ENCODE measurements at places on chromosomes 3 and 15.
A peak's percentile ranks its signal among the peaks of the same experiment; 100 is the strongest.

GRCh38 chr15:83115410-83115809 lies 8.0 kb downstream of the TM6SF1 start:
- no peak for DNase-seq

- DNase-seq, result no peak
Measured at GRCh38 chr3:133230195-133230594, 169.7 kb upstream of the BFSP2 start.

- DNase-seq, result no peak
Measured at GRCh38 chr15:66836231-66837030, 134.4 kb downstream of the SMAD6 start.

- DNase-seq, result no peak
Measured at GRCh38 chr3:41629072-41629471, 332.8 kb downstream of the ULK4 start.

DNA sequence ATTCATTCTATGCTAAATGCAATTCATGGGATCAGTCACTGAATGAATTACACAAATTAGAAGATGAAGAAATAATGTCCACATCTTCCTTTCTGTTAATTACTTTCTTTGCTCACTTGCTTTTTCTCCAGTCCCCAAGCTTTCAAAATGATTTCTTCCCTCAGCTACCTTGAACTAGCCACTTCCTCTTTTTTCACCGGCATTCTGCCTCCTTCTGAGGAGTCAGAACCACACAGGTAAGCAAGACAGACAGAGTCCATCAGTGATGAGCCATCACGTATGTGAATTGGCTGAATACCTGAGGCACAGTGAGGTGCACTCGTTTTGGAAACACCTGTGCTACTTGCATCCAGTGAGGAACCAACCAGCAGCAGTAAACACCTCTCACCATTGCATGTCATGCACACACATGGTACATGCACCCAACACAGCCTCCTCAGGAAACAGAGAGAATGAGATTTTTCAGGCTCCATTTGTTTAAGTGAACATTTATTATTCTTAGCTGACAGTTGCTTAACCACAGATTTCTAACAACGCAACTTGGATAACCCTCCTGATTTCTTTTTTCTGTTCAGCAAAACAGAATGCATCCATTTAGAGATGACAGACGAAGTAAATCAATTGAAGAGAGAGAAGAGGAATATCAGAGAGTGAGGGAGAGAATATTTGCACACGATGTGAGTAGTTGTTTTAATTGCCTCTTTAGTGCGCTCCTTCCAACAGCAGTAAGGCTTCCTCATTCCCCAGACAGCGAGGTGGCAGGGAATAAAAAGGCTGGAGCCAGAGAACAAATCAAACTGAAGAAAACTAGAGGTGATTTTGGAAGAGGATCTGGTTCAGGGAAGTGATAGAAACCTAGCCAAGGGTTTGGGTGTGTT lies 69.3 kb downstream of the ARPP21 start:
- no peak for DNase-seq

DNA sequence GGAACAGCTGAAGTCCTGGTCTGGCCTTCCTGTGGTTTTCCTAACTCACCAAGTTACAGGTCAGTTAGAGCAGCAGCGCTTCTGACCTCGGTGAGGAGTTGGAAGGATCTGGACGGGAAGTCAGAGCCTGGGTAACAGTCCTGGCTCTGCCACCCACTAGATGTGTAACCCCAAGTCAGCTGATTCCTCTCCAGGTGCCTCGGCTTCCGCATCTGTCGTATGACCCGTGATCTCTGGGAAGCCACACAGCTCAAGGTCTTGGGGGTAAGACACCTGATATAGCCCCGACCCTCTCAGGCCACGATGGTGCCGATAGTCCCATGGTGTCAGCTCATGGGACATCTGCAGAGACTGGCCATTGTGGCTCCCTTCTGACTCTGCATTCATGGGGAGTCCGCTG lies 8.3 kb upstream of the PIGZ start:
- no peak for DNase-seq

GRCh38 chr3:35663471-35663870 lies 24.1 kb downstream of the ARPP21 start:
- no peak for DNase-seq

GRCh38 chr3:115187149-115187757 lies 40.2 kb upstream of the ZBTB20 start:
- no peak for DNase-seq

DNA sequence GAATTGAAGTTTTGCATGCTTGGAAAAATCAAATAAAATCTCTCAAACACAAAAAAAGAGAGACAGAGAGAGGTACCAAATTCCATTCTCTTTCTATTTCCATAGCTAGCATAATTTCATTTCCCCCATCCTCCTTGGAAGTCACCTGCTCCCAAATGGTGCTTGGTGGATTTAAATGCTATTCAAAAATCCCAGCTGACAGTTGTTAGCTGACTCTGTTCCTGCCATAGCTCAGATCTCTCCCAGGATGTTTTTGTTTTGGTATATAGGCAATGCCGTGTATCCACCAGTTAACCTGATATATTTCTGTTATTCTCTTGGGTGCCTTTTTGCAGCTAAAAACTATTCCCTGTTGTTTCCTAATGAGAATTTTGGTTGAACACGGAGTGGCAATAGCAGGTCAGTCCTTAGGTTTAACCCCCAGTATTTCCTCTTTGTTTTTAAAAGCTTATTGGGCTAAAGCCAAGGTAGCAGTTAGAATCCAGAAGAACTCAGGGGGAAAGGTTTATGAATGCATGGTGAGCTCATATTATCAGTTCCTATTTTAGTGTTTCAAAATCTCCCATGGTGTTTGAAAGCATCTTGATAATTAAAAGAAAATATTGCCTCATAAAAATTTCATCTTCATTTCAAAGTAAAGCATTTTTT lies 240.0 kb upstream of the GBE1 start:
- DNase-seq, result no peak

GRCh38 chr15:89326316-89326715 lies 8.3 kb downstream of the POLG start:
- no peak for DNase-seq

GRCh38 chr3:33717616-33717865 lies 513 bp downstream of the CLASP2 start:
- DNase-seq, result no peak

DNA sequence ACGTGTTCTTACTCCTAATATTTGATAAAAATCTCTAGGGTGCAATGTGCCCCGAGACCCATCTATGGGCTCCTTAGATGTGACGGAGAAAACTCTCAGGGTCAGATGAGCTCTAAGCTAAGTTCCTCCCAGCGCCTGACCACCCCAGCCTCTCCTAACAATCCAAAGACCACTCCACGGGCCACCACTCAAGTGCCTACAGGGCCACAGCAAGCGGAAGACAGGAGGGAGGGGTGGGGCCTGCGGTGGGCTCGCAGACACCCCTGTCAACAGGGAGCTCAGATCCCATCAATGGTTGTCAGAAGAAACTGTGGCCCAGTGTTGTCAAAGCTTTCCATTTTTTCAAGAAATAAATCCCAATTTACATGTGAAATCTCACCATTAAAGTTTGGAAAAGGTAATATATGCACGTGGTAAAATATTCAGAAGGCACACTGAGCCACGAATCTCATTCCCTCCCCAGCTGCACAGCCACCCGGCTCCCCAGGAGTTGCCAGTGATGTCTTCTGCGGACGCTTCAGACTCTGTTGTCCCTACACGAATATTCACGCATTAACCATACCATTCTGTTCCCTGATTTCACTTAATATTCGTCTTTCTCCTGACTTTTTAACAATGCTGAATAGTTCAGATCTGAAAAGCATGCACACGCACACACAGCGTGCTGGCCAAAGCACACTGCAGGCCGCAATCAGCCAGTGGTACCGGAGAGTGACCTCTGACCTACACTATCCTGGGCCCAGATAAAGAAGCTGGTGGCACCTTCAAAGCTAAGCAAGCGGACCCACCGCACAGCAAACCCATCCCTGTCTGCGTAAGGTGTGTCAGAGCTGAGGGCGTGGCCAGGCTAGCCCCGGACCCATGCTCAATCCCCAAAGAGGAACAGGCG lies 19.1 kb downstream of the TNK2 start:
- no peak for DNase-seq

DNA sequence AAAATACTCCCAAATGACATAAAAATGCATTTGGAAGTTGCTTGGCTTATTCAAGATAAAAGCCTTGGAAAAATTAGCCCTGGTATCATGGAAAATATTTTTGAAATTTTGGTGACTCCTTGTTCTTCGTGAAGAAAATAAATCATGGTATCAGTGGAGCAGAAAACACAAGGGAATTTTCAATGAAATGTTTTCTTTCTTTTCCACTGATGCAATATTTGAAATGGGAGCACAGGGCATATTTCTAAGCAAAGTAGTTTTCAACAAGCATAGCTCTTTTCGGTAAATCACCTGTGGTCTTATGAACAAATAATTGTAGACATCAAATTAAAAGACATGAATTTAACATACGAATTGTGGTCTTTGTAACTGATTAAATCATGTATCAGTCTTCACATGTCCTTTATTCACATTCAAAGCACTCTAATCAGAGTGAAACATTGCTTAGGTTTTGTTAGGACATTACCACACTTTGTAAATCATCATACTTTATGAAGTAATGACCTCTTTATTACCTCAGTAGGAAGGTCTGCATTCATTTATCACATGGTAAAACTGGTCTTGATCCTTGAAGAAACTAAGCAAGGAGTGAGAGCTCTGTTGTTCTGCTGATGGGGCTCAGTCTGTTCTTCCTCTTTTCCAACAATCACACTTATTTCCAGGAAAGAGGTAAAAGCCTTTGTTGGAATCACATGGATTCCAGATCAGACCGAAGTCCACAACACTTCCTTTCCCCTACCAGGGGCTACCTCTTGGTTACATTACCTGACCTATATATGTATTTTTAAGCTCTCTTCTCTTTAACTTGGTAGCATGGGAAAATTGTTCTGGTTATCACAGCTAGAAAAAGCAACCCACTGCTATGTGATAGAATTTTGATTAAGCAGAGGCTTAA lies 413.5 kb upstream of the THBS1 start:
- no peak for DNase-seq

GRCh38 chr3:43632269-43632733 lies 10.5 kb upstream of the ANO10 start:
- DNase-seq, result no peak

DNA sequence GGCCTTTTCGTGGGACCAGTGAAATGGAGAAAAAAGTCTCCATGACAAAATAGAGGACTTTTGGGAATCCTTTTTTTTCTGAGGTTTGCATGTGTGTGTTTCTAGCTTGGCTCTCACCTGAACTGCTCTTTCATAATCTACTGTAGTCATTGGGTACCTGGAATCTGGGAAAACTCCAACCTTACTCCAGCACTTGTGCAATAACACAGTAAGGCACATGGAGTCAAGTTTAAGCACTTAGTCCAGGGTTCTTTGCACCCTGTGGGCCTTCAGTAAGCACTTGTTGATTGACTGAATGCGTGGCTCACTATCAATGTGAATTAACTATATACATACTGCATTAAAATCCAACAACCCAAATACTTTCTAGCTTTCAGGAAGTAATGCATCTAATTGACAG lies 299.5 kb downstream of the ZBTB20 start:
- no peak for DNase-seq

- DNase-seq, result no peak
Measured at GRCh38 chr3:187678726-187679268, 8.6 kb upstream of the SST start.

DNA sequence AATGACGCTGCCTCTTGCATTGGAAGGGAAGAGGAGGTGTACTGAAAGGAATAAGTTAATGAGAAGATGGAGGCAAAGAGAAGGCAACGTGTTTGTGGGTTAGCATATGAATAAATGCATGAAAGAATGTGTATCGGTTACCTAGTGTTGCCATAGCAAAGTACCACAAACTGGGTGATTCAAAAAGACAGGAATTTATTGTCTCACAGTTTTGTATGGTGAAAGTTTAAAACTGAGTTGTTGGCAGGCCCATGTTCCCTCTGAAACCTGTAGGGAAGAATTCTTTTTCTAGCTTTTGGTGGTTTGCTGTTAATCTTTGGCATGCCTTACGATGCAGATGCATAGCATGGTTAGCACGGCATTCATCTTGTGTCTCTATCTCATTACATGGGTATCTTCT lies 729.9 kb downstream of the MECOM start:
- DNase-seq, result no peak

DNA sequence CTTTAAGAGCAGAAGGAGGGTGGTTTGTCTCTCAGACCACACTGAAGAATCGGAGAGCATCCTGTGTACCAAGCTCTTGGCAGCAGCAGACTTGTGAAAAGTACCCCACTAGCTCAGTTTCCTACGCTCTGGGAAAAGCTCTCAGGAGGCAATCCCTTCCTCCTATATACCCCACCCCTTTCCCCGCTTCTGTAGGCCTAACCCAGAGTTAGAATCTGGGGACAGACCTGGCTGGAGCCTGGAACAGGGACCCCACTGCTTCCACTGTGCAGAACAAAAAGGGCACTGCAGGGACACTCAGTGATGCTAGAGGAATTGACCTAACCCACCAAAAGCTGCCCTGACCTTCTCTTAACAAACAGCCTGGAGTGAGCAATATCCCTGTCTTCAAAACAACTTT lies 70.0 kb upstream of the CCDC39 start:
- DNase-seq, result no peak

DNA sequence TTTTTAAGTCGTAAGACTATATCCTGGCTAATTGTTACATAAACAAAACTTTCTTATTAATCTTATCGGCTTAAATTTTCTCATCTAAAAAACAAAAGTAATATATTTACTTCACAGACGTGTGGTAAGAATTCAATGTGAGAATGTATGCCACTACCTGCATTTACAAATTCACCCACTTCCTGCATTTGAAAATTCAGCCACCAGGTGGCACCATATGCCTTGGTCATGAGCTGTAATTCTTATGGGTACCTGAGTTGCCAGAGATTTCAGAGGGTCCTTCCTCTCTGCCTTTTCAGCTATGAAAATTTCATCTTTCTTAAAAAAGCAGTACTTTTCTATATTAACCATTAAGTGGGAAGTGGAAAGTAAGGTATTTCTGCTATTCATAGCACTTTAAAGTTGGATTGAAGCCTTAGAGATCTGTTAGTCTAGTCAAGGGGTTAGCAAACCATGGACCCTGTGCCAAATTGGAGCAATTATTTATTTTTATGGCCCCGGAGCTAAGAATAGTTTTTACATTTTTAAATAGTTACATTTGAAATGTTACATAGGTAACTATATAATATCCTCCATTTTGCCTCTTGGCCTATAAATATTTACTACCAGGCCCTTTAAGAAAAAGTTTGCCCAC lies 127.8 kb downstream of the HCN4 start:
- DNase-seq, result peak; percentile 38

DNA sequence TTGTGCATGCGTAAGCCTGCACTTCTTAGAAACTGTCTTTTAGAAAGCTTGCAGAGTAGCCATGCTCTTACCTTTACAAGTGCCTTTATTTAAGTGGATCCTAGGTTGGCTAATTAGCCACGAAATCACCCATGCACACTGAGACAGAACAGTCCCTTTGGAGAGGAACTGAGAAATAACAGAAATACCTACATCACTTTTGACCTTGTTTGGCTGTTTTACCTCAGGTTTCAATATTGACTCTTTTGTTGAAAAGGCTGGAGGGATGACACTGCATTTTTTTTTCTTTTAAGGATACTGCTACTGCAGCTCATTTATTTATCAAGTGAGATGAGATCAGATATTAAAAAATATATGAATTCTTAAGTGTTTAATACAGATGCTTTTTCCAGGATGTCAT lies 155.6 kb upstream of the GOLIM4 start:
- DNase-seq, result no peak

- no peak for DNase-seq
Measured at GRCh38 chr3:10526366-10526765, 21.0 kb upstream of the ATP2B2 start.

GRCh38 chr3:150220041-150220440 lies 188.1 kb upstream of the TSC22D2 start:
- no peak for DNase-seq

Data from T-helper 17 cell (primary cell).